ENCODE measurements at places on chromosomes 6 and 20.

GRCh38 chr6:28682542-28682941 is 156.9 kb downstream of the GPX5 start:
- DNase-seq, result no peak

GRCh38 chr20:62601172-62601571 is 41.1 kb upstream of the SLCO4A1 start:
- DNase-seq, result no peak

- DNase-seq, result no peak
These were observed 23.6 kb downstream of the FOXQ1 start for GRCh38 chr6:1335367-1336037.

DNA sequence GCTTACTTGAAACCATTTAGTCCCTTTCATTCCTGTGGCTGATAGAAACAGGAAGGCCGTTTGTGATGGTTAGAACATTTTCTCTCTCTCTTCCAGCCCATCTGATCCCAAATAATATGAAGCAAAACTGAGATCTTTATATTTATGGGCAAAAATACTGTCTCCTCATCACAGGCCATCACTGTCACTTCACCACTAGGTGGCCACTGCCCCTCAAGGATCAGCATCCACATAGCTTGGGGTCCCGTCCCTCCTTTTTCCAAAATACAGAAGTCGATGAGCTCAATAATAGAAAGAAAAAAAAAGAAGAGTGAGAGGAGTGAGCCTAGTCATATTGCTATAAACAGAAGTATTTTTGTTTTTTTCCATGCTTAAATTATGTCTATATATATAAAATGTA is 46.4 kb upstream of the LAMP5 start:
- DNase-seq, result no peak

GRCh38 chr6:73088138-73088813 is 137.0 kb downstream of the KHDC1L start:
- no peak for DNase-seq

DNA sequence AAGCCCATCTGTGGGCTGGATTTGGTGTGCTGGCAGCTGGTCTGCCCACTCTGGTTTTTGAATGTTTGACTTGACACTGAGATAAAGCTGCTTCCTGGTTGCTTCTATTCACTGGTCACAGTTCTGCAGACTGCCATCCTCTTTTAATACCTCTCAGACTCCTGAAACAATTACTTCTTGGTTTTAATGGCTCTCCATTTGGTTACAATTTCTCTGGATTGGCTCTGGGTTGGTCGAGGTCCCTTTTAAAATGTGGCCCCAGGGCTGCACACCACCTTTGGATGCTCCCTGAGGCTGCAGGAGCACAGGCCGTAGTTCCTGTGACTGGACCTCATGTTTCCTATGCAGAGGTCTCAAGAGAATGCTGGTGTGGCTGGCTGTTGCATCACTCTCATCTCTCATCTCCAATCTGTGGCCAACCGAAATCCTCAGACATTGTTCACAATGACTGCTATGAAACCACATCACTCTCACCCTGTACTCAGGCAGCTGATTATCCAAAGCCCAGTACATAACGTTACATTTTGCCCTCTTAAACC is 98.5 kb downstream of the INSM1 start:
- DNase-seq, result no peak

DNA sequence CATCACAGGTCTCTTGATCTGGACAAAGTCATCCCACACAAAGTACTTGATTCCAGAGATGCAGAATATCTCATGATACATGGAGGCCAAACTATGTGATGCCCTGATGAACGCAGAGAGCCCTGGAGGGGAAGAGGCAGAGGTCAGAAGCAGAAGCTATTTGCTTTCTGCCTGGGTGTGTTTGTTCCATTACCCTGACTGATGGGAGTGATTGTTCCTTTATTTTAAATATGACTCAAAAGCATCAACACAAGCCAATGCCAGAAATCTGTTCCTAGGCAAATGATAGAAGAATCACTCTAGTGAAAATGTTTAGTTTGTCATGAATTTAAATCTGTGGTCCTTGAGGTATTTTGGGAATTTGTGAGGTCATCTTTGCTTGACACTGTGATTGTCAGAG is 54.7 kb upstream of the GGTLC1 start:
- no peak for DNase-seq

GRCh38 chr6:150486048-150486447 is 113.6 kb upstream of the PLEKHG1 start:
- DNase-seq, result no peak

DNA sequence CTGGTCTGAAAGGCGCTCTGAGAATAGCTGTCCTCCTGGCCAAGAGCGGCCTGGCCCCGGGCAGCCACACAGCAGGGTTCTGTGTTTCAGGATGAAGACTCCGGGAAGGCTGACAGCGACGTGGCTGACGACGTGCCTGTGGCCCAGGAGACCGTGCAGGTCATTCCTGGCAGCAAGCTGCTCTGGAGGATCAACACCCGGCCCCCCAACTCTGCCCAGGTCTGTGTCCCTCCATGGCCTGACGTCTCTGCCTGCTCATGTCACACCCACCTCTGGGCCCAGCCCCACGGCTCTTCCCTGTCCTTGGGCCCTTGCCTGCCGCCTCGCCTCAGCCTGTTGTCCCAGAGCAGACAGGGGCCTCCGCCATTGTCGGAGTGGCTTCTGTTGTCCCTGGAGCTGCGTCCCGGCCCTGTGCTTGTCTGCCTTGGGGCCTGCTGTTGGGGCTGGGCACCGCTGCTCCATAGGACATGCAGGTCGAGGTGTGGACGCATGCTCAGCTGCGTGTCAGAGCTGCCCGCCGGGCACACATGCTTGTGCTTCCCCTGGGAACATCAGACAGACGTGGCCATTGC is 16.2 kb upstream of the ADRM1 start:
- DNase-seq, result no peak

- no peak for DNase-seq
These were observed 386.9 kb downstream of the CDH4 start for GRCh38 chr20:61638802-61639585.

DNA sequence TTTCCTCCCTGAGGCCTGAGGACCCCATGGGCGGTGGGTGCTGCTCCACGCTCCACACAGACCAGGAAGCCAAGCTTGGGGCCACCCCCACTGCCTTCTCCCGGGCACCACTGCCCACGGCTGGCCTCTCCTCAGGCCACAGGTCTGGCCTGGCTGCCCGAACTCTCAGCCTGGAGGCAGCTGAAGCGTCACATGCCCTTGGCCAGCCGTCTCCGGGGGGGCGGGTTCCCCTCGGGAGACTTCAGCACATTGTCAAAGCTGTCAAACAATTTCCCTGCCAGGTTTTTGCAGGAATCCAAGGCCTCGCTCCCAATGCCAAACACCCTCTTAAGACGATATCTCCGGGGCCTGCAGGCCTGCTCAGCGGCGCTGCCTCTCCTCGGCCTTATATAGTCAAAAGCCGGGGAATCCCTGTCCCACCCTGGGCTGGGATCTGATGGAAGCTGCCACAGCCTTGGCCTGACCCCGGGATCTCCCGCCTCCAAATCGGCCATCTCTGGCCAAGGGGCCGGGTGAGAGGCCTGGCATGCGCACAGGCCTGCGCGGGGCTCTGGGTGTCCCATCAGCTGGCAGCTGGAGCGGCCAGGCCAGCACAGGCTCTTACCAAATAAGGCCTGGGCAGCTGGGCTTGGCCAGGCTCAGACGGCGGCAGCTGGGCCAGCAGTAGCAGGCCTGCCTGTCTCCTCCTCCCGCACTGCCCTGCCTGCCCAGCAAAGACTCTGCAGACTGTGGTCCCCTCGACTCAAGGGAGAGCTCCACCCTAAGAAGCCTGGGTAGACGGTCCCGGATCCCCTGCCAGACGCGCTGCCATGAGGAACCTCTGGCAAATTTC is 49.7 kb downstream of the RBM38 start:
- DNase-seq, result no peak

DNA sequence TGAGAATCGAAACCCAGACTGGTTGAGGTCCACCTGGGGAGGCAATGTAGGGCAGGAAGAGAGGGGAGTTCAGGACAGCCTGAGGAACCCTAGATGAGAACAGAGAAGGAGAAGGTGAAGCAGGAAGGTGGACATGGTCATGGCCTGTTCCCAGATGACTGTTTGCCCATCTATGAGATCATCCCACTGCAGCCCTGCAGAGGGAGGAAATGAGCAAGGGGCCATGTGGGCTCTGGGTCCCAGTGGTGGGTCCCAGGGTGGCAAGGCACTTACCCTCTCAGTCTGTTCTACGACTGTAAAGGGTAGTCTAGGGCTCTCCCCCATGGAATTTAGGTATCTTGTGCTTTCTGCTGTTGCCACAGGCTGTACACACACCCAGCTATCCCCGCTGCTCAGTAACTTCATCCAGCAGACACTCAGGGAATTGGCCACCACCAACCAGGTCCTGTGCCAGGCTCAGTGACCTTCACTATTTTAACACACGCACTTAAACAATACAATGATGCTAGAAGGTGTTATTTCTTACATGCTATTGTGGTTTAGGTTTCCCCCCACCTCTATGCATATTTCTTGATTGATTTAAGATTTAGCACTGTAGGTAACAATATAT is 89.8 kb downstream of the TOX2 start:
- no peak for DNase-seq

GRCh38 chr6:41608443-41609151 is 29.7 kb upstream of the MDFI start:
- DNase-seq, result no peak

DNA sequence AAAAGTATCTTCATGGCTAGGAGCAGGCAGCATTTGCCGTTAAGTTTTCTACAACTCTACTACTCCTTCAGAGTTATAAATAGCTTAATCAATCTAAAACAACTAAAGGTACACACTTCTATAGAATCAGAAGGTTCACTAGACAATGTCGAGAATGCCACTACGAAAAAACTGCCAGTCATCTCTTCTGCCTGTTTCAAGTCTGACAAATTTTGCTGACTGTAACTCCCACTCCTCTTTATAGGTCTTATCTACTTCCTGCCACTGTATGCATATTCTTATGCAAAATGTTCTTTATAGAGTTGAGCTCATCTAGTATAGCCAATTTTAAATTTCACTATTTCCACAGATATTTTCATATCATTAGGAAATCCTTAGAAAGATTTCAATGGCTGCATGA is 160.1 kb downstream of the EYS start:
- no peak for DNase-seq

- DNase-seq, result no peak
These were observed 118.8 kb downstream of the PHACTR3 start for GRCh38 chr20:59723108-59723500.

GRCh38 chr6:69349771-69350170 is 447.0 kb downstream of the LMBRD1 start:
- DNase-seq, result no peak

DNA sequence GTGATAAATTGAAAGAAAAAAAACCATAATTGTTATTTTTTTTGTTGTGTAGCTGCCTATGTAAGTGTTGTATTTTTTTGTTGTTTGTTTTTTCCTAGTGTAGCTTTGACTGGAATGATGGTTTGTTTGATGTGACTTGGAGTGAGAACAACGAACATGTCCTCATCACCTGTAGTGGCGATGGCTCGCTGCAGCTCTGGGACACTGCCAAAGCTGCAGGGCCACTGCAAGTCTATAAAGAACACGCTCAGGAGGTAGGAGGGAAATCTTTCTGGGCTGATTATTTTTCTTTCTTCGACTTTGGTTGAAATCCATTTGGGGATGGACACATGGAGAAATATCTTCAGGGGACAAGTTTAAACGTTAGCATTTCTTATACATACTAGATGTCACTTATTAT is 3.8 kb downstream of the PEX7 start:
- no peak for DNase-seq

- no peak for DNase-seq
These were observed 238.2 kb downstream of the SOX4 start for GRCh38 chr6:21831521-21832291.

DNA sequence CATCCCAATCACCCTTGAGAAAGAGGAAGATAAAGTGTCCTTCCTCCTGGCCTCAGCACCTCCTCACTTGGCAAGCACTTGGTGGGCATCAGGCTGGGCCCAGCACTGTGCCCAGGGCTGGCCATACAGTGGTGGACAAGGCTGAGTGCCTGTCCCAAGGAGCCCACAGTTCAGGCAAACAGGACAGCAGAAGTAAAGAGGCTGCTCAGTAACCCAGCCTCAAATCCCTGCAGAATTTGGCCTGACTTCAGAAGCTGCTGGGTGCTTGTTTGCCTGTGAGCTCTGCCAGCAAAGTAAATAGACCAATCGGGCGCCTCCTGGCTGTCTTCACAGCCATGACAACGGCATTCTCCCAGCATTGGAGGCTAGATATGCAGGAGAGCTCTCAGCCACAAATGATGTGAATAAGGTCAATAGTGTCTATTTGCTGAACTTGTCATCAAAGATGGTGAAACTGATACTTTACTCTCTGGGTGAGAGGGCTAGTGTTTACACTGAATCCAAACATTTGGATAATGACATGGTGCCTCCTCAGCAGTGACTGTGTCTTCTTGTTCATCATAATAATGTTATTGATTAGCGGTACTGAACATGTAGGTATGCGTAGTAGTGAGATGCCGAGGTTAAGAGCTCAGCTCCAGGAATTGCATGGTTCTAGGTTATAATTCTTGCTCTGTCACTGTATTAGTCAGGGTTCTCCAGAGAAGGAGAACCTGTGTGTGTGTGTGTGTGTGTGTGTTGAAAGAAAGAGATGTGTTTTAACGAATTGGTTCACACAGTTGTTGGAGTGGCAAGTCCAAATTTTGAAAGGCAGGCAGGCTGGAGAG is 36.9 kb upstream of the FANCE start:
- no peak for DNase-seq

DNA sequence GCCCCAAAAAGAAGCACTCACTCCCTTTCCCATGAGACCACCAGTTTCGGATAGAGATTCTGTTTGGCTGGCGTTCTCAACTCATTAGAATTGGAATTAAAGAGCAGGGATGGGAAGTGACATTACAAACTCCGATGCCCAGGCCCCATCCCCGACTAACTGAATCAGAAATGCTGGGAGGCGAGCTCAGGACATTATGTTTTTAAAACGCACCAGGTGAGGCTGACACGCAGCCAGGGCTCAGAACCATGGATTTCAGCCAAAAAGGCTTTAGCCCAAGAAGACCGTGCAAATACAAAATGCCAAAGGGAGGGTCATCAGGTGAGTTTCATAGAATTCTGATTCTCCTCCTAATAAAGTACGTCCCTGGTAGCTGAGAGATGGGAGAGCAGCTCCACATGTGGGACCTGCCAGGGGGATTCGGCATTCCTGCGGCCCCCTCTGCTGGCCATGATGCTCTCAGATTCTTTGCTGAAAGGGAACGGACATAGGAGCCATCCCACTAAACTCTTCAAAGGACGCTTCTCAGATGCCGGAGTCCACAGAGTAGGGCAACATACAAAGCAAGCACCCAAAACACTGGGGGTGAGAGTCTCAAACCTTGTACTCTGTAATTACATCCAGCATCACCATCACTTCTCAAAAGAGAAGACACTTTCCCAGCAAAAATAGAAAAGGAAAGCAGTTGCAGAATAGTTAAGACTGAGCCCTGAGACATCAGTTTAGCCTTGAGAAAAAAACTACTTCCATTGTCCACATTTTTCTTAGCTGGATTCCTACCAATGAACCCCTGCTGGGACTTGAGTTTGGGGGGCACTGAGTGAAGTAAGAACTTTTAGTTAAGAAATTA is 205.2 kb downstream of the BMP7 start:
- no peak for DNase-seq

- no peak for DNase-seq
These were observed 82.6 kb downstream of the TBX18 start for GRCh38 chr6:84681693-84682326.

GRCh38 chr20:48877304-48877703 is 44.2 kb upstream of the ARFGEF2 start:
- no peak for DNase-seq

All from activated naive CD4-positive, alpha-beta T cell (primary cell).